ENCODE measurements at places on chromosomes 3 and 15. TPM values are rescaled to one million over a fixed set of nuclear protein-coding genes. Genes with fewer than 3 reads are reported as not detected.

CMTM6 gene
- 5.5 TPM for total RNA-seq

DNA sequence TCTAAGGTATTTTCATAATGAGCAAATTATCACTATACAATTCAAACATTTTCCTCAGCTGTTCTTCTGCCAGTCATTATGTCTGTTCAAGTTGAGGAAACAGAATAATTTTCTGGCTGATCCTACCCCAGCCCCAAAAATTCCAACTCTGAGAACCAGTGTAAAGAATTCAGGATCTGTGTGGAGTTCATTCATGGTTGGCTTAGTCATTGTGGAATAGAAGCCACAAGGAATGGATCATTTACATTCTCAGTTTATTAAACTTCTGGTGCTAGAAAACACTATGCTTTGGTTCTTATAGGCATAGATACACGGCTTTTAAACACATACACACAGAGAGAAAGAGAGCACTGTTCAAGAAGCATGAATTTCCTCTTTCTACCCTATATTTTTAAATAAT lies 134.6 kb downstream of the CMSS1 start:
- DNase-seq, result no peak

- DNase-seq, result no peak
Observed at GRCh38 chr3:38782148-38782547, 33.9 kb downstream of the SCN10A start.

- no peak for DNase-seq
Observed at GRCh38 chr15:24752354-24752753, 76.8 kb downstream of the NPAP1 start.

DNA sequence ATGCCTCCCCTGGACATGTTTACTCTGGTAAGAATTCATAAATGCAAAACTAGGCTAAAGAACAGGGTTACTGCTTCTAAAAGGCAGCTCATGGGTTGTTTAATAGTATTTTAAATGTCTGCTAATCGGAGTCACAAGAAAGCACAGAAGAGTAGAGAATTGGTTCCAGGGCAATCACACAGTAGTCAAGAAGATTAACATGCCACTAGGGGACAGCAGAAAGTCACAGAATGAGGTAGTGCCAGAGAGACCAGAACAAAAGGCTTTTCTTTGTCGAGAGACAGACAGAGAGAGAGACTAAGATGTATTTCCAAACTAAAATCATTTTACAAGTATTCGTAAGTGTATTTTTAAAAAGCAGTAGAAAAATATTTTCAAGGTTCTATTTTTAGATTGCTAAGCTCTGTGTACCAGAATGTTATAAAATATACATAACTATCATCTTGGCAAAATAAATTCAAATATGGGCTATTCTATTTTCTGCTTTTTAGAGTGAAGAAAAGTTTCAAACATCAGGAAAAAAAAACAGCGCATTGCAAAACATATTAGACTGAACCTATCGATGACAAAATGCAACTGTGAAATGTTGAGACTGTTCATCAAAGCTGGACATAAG lies 78.3 kb upstream of the CDIN1 start:
- DNase-seq, result no peak

DNA sequence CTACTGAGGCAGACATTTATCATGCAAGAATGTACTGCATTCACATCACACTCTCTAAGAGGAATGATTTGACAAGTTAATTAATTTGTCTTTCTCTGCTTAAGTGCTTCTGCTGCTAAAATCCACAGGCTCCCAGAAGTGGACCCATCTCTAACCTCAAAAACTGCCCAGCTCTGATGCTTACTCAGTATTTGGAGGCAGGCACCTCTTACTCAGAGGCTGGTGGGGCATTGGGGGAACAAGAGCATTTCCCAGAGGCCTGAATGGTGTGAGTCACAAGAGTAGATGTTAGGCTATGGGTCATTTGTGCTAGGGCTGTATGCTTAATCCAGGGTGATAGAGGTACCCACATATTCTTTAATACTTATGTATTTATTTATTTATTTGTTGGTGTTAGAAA lies 34.4 kb upstream of the HCN4 start:
- DNase-seq, result no peak

DNA sequence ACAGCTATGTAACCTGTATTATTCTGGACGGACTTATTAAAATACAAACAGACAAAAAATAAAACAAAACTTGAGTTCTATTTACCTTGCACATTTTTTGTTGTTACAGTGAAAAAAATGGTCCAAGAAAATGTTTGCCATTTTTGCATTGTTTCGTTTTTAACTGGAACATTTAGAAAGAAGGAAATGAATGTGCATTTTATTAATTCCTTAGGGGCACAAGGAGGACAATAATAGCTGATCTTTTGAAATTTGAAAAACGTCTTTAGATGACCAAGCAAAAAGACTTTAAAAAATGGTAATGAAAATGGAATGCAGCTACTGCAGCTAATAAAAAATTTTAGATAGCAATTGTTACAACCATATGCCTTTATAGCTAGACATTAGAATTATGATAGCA lies 17.1 kb downstream of the LMOD3 start:
- DNase-seq, result no peak

DNA sequence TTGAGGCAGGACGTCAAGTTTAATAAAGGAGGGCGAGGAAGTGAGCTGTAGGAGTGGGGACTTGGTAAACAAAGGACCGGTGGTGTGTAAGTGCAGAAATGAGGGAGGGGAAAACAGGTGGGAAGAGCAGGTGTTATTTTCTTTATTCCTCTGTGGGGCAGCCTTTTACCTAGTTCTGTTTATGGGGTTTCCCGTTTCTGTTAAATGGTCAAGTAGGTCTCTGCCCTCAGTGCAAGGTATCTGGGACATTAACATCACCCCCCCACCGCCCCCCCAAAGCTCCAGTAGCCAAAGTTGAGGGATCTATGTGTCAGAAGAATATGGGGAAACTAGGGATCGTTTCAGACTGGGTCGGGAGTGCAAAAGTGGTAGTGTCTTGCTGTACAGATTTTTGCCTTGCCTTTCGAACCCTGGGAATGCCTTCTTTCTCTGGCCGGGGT lies 893 bp downstream of the MGA start:
- DNase-seq, result no peak

- peak; percentile 81 for DNase-seq
Observed at GRCh38 chr15:31200735-31201151, 99.2 kb upstream of the TRPM1 start.

GXYLT2 gene
- 2.6 TPM for total RNA-seq

DNA sequence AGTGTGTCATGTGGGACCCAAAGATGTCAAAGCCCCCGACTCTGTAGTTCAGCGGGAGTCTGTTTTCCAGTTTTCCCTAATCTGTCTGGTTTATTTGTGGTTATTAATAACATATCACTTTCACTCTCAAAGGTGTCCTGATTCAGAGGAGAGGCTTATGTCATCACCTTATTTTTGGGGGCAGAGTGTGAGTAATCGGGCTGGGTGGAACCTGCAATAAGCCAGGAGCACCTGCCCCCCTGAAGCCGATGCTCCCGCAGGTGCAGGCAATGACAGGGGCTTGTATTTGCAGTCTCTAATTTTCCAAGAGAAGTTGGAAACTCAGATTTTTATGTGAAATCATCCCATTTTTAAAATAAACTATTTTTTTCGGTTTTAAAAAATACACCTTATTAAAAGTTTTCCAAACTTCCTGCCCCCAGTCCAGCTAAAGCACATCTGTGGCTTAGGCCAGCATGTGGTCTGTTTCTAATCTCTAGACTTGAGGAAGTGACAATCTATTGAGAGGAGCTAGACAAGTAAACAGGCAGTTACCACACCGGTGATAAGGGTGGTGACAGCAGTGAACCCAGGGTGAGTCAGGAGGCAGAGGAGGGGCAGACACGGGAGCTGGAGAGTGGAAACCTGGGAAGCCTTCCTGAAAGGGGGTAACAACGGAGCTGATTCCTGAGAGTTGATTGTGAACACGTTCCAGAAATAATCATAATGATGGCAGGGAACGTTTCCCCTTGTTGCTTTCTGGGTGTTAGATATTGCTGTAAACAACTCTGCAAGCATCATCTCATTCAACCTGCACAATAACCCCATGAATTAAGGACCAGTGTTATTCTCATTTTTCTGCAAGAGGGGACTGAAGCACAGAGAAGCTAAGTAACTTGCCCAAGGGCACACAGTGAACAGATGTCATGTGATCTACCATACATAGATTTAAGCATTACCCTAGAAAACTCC lies 37.2 kb downstream of the BHLHE40 start:
- no peak for DNase-seq

IQCH gene
- total RNA-seq, result 0.60 TPM

GRCh38 chr15:80958818-80959495 lies 30.7 kb downstream of the MESD start:
- DNase-seq, result no peak

- DNase-seq, result no peak
Observed at GRCh38 chr3:119553823-119554415, 5.5 kb downstream of the CD80 start.

GRCh38 chr3:155370198-155370597 lies 76.7 kb upstream of the STRIT1 start:
- no peak for DNase-seq

TM4SF4 gene
- not detected for total RNA-seq

DNA sequence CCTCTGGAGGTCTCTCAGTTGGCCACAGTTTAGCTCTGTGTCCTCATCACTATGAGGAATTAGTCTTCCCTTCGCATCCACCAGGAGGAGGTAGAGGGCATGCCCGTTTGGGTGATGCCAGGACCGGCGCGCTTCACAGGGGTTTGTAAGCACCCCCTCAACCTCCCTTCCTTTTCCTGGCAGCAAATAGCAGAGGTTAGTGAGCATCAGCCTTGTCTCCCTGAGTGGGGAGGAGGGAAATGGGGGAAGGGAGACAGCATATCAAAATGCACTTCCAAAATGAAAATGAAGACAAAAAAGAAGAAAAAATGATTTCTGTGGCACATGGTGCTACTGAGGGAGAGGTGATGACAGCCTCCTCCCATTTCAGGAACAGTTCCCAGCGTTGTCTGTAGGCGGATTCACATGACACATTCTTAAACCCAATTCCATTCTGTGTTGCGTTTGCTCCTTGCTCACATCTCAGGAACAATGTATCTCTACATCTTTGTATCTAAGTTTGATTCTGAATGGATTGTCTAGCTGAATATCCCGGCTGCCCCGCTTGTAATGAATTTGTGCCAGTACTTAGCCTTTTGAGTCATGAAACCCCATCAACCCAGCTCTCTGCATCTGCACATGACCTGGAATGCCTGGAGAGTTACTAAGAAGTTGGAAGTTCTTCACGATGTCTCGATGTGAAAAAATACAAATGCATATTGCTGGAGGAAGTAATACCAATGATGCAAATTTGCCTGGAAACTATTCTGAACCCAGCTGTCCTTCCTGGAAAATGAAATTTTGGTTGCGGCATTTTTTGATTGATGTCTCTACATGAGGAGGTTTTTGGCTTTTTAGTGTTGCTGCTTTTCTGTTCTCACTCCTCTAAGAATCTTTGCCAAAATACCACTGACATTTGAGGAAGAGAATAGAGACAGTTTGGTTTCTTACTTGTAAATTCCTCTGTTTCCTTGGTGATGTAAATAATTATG lies 45.2 kb downstream of the TYRO3 start:
- DNase-seq, result peak; percentile 55

- DNase-seq, result no peak
Observed at GRCh38 chr3:183266454-183266853, 13.4 kb downstream of the B3GNT5 start.

DNA sequence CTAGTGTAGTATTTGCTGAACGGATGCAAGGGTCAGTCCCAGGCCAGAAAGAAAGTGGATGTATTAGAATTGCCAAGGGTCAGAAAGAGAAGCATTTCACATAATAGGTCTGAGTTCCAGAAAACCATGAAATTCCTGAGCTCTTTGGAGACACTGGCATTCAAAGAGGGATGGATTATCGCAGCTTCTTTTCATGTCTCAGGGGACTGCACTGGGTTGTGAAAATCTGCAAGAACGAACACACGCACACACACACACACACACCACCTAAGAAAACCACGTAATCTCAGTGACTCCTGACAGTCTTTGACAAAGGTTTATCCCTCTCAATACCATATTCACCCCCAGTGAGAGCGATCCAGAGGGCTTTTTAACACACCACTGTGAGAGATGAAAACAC lies 57.9 kb downstream of the TIPARP start:
- no peak for DNase-seq

DNA sequence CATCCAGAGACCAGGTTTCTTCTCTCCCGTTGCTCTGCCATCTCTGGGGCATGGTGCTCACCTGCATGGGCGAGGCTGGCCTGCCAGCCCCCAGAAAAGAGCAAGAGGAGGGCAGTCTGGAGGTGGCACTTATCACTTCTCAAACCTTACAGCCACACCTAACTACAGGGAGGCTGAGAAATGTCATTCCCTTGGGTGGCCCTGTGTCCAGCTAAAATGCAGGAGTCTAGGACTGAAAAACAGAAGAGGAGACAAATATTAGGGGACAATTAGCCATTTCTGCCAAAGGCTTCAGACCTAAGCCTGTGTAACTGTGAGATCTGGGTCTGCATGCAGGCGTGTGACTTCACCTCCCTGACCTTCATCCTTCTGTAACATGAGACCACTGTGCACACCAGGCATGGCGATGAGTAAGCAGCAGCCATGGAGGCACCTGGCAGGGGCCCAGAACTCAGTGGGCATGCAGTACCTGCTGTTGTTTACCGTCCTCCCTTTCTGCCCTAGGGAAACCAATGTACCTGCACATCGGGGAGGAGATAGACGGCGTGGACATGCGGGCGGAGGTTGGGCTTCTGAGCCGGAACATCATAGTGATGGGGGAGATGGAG lies 83.4 kb downstream of the MESD start:
- DNase-seq, result peak; percentile 57

PLSCR1 gene
- 11.1 TPM for total RNA-seq

GRCh38 chr3:11606865-11607440 lies 36.8 kb downstream of the VGLL4 start:
- DNase-seq, result no peak

DNA sequence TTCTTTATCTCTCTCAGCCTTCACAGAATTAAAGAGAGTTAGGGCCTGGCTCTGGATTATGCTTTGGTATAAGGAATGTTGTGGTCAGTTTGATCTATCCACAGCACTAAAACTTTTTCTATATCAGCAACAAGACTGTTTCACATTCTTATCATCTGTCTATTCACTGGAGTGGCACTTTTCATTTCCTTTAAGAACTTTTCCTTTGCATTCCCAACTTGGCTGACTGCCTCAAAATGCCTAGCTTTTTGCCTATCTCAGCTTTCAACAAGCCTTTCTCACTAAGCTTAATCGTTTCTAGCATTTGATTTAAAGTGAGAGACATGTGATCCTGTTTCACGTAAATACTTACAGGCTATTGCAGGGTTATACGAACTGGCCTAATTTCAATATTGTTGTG lies 471.8 kb downstream of the GBE1 start:
- DNase-seq, result no peak

DNA sequence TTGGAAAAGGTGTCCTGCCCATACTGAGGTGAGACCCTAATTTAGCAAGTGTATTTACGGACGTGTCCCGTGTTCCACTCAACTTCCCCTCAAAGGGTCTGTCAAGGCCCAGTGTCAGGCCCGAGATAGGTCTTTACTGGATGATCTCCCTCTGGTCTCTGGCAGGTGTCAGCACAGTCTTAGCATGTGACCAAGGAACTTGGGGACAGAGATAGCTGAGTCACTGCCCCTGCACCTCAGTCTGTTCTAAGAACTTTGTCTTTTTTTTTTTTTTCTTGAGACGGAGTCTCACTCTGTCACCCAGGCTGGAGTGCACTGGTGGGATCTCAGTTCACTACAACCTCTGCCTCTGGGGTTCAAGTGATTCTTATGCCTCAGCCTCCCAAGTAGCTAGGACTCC lies 32.1 kb upstream of the ALPK3 start:
- DNase-seq, result no peak

- DNase-seq, result no peak
Observed at GRCh38 chr3:19543212-19543841, 390.7 kb downstream of the EFHB start.

GTF2A2 gene
- total RNA-seq, result 110 TPM
